Activated naive CD4-positive, alpha-beta T cell (primary cell): ENCODE measurements at places on chromosomes 5 and 9.

DNA sequence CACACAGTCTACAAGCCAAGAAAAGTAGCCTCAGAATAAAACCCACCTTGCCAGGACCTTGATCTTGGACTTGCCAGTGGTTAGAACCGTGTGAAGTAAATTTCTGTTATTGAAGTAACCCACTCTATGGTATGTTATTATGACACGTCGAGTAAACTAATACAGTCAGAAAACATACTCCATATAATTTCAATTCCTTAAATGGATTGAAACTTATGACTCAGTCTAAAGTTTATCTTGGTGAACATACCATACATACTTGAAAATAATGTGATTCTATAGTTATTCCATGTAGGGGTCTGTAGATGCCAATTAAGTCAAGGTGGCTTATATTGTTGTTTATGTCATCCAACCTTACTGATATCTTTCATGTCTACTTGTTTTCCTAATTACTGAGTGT, 950.7 kb downstream of the TLE4 start:
- no peak for DNase-seq

DNA sequence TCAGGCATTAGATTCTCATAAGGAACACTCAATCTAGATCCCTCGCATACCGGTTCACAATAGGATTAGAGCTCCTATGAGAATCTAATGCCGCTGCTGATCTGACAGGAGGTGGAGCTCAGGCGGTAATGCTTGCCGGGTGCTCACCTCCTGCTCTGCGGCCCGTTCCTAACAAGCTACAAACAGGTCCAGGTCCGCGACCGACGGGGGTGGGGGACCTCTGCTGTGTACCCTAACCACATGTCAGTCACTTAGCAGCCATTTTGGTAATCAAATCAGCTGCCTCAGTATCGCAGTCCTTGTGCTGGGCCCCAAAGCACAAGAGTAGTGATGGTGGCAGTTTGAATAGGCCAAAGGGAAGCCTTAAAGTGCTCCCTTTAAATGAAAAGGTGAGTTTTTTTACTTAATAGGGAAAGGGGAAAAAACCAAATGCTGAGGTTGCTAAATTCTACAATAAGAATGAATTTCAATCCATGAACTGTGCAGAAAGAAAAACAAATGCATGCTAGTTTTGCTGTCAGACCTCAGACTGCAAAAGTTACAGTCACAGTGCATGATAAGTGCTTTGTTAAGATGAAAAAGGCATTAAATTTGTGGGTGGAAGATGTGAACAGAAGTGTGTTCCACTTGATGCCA, 67.0 kb upstream of the TNPO1 start:
- no peak for DNase-seq

DNA sequence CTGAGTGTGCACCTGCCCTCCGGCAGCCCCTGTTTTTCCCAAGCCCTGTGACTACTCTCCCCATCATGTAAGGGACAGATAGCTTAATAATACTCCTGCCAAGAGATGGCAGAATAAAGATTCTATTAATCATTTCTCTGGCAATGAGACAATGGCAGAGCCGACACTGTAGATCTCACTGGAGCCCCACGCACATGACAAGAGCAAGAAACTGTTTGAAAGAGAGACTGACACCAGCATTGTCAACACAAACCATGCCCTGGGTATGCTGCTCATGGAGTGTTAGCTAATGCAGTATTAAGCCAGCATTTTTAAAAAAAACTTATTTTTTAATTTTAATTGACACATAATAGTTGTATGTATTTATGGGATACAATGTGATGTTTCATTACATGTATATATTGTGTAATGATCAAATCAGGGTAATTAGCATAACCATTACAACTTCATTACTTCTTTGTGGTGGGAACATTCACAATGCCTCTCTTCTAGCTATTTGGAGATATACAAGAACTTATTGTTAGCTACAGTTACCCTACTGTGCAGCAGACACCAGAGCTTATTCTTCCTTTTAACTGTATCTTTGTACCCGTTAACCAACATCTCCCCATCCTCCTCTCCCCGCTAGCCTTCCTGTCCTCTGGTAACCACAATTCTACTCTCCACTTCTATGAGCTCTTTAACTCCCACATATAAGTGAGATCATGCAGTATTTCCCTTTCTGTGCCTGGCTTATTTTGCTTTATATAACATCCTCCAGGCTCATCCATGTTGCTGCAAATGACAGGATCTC, 31.5 kb upstream of the SEMA4D start:
- no peak for DNase-seq

- peak; percentile 2 for DNase-seq
These were observed at the start of gene HAVCR2 for GRCh38 chr5:157108976-157109375. Gene HAVCR2 (minus strand): TSS chr5:157109044. CDS start chr5:157108983, 61 bp downstream.

GRCh38 chr5:160197341-160198144, 31.8 kb upstream of the FABP6 start:
- DNase-seq: no peak

- no peak for DNase-seq
These were observed 27.2 kb upstream of the CCNJL start for GRCh38 chr5:160339406-160340130.
